HCT116 (cell line): ENCODE measurements at places on chromosomes 1 and 21.

- no peak for DNase-seq
Measured at GRCh38 chr21:26137379-26138060, 33.0 kb downstream of the APP start.

DNA sequence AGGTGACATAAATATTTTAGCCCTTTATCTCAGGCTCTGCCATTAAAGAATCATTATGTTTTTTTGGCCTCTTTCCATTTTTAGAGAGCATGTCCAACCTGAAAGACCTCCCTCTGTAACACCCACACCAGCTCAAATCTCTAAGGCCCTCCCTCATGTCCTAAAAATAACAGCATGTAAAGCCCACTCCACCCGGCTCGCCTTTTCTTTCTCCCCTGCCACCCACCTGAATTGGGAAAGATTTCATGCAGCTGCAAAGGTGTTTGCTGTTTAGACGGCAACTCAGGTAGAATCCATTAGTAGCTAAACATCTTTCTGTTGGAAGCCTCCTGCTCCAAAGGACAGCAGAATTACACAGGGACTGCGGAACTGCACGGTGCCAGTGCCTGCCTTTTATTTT lies 79.9 kb downstream of the DMRTA2 start:
- no peak for DNase-seq

DNA sequence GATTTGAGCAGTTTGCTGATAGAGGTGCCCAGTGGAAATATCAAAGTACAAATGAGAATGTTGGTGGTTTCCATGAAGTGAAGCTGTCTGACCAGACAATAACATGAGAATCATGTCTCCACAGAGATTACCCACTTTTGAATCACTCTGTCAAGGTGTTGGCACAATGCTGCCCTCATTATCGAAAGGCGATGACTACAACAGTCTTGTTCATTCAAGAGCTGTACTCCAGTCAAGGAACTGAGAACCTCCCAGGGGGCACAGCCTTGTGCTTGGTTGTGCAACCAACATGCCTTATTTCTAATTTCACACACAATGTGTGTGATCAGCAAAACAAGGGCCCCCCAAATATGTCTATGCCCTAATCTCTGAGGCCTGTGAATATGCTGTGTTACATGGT lies 35.7 kb downstream of the ETS2 start:
- no peak for DNase-seq

- no peak for DNase-seq
Measured at GRCh38 chr21:31660259-31660565, 719 bp downstream of the SOD1 start.

- no peak for DNase-seq
Measured at GRCh38 chr1:23370709-23371584, 1.3 kb upstream of the ZNF436 start.

GRCh38 chr1:54834007-54834541 lies 33.0 kb upstream of the TTC22 start:
- no peak for DNase-seq

DNA sequence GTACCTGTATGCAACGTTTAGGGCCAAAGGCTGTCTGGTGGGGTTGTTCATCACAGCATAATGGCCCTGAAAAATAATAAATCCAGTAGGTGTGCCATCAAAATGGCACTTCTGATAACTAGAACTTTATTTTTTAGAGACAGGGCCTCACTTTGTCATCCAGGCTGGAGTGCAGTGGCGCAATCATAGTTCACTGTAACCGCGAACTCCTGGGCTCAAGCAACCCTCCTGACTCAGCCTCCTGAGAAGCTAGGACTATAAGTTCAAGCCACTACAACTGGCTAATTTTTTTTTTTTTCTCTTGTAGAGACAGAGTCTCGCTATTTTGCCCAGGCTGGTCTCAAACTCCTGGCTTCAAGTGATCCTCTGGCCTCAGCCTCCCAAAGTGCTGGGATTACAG lies 4.7 kb downstream of the SNAPIN start:
- DNase-seq, result no peak

- no peak for DNase-seq
Measured at GRCh38 chr1:22864886-22865285, 107.8 kb downstream of the LACTBL1 start.

DNA sequence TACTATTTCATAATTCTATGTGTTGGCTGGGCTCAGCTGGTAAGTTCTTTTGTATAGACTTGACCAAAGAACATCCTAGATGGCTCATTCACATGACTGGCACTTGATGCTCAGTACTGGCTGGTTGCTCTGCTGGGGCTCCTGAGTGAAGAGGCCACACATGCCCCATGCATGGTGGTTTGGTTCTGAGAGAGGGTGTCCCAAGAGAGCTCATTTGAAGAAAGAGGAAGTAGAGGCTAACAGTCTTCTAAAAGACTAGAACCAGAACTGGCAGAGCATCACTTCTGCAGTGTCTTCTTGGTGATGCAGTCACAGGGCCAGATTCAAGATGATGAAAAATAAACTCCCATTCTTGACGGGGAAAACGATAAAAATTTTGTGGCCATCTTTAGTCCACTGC lies 5.2 kb upstream of the BACH1 start:
- DNase-seq, result no peak

GRCh38 chr1:31218705-31219104 lies 21.0 kb downstream of the NKAIN1 start:
- no peak for DNase-seq

- no peak for DNase-seq
Measured at GRCh38 chr1:231665101-231665500, 38.5 kb downstream of the DISC1 start.

DNA sequence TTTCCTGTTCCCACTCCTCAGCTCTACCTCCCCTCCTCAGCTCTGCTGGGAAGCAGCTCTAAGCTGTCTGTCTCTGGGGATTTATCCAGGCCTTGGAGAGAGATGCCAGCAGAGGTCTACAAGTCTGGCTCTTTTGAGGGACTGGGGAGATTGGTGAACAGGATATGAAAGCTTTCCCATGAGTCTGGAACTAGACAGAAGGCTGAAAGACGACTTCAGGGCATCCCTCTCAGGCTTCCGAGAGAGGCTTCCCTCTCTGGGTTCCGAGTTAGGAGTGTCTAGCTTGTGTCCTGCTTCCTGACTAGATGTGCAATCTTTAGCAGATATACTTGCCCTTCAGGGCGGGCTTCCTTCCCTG lies 733 bp downstream of the TMEM35B start:
- no peak for DNase-seq

GRCh38 chr1:44390277-44390676 lies 14.8 kb upstream of the RNF220 start:
- DNase-seq, result no peak

GRCh38 chr1:227901906-227902640 lies 45.7 kb downstream of the WNT9A start:
- peak; percentile 37 for DNase-seq

- DNase-seq, result no peak
Measured at GRCh38 chr1:197674286-197674685, 101.0 kb downstream of the DENND1B start.

DNA sequence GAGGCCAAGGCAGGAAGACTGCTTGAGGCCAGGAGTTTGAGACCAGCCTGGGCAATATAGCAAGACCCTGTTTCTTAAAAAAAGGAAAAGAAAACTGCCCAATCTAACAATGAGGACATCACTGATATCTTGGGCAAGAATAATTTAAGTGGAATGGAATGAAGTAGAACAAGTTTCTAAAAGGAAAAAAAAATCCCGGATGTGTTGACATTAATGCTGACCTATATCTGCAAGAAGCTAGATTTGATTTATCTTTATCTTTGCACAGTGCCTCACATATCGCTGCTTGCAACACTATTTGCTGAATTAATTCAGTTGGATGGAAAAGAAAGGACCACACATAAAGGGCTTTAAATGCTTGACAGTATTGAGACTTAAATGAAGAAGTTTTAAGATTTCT lies 27.8 kb downstream of the DIPK1A start:
- DNase-seq, result no peak

DNA sequence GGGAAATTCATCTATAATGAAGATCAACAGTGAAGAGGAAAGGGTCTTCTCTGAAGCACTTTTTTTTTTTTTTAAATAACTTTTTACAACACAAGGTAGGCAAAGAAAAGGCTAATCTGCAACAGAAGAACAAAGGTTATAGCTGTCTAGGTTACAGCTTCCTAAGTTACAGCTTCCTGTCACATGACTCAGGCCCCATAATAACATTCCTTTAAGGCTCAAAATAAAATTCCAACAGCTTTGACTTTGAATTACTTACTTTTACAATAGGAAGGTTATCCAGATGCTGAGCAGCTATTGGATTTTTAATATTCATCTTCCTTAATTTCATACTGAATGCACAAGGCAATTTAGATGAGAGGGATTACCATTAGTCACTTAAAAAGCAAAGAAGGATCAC lies 40.4 kb upstream of the TMEM61 start:
- no peak for DNase-seq

GRCh38 chr1:32335790-32336590 lies at the start of gene MARCKSL1:
Gene MARCKSL1 (minus strand): TSS chr1:32336233. CDS start chr1:32336033, 200 bp downstream.
- DNase-seq, result peak; percentile 32

DNA sequence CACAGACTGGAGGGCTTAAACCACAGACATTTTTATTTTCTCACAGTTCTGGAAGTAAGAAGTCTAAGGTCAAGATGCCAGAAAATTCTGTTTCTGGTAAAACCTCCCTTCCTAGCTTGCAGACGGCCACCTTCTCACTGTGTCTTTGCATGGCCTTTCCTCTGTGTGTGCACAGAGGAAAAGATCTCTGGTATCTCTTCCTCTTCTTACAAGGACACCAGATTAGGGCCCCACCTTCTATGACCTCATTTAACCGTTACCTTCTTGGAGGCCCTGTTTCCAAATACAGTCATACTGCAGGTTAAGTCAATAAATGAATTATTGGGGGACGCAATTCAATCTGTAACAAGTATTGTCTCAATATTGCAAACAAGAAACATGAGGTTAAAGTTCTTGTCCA lies 63.0 kb upstream of the PRDX6 start:
- no peak for DNase-seq

- DNase-seq, result no peak
Measured at GRCh38 chr1:212450331-212450881, 17.7 kb downstream of the NENF start.

- no peak for DNase-seq
Measured at GRCh38 chr1:113333056-113333455, 57.3 kb upstream of the MAGI3 start.

DNA sequence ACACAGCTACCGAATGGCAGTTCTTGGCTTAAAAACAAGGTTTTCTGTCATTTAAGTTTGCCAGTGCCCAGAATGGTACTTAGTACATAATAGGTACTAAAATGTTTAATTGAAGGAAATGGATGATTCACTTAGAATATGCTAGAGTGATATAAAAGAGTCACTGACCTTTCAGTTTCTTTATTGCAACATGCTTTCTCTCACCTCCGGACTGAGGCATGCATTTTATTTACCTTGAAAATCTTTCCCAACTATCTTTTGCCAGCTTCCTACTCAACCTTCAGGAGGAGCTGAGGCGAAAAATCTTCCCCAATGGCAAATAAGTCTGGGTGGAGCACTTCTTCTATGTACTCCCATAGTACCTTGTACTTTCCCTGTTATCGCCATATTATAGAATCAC lies 244.9 kb downstream of the ZNF648 start:
- no peak for DNase-seq

DNA sequence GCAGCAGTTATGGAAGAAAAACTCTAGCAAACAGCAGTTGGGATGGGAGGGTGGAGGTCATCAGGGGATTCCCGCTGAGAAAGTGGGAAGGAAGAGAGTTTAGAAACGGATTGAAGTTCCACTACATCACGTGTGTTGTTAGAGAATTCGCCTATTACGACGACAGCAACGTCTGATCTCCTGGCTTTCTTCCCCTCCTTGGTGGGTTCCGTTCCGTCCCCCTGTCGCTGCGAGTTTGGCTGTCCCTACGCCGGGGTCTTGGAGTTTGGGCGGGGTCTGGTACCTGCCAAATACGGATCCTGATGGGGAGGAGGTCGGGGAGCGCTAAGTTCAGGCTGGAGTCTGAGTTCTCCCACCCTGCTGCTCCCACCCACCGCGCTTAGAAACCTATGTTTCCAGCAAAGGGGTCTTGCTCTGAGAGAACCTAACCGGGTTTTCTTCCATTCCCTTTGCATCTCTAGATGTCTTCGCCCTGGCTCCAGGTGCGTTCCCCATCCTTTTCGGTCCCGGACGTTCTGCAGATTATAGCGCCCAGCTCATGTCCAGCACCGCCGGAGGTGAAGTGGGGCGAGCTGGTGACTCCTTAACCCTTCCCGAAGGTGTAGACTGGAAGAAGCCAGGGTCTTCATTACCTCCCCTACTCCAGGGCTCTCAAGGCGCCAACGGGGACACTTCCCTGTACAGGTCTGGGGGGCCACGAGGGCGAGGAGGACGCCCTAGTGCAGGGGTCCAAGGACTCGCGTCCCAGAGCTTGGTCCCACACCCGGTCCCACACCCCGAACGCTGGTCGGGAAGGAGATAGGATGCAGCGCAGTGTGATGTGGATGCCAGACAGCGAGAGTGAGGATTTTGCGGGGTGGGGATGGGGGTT lies 641 bp upstream of the KCNK2 start:
- DNase-seq, result no peak

DNA sequence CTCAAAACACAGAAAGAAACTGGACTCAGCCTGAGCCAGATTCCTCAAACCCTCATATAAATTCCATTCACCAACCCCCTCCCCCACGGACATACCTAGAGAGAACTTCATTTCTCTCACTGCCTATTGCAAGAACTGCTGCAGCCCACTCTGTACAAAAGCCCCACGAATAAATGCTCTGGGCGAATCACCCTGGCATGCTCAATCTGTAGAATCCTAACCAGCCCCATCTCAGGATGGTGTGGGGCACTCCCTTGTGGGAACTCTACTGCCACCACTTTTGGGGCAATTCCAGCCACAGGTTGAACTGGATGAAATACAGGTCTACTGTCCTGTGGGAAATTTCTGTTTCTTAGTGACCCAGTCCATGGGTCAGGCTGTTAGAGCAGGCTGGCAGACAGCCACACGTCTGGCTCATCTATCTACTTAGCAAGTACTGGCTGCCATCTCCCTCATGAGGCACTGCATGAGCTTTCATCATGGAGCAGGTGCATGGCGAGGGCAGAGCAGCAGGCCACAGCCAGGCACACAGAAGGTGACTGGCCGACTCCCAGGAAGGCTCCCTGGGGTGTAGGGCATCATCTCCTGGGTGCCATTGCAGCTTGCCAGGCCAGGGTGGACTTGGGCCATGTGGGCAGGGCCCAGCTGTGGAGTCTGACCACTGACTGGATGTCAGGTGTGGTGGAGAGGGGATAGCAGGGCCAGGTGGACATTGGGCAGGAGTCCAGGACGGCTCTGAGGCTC lies 1.6 kb upstream of the C1orf35 start:
- DNase-seq, result no peak

DNA sequence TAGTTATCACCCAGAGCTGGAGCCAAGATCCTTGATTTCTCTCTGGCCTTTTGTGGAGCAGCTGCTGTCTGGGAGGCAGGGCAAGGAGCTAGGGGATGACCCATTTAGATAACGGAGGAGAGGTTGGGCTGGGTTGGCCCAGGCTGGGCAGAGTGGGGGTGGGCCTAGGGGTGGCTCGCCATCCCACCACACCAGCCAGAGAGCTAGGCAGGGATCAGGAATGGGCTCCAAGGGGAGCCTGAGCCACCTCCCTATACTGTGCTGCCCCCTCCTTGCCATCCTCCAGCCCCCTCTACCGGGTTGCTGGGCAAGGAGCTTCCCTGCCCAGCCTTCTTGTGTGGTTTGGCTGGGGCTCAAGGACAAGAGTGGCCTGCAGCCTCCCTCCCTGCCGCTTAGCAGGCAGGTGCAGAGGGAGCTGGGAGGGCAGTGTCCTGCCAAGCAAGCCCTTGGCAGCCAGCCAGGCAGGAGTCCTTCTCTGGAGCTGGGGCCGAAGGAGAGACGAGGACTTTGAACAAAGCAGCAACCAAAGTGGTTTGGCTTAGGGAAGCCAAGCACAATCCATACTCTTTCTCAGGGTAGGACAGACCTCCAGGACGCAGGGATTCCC lies 4.1 kb downstream of the NUAK2 start:
- no peak for DNase-seq
